ENCODE measurements at places on chromosomes 5 and 9.

DNA sequence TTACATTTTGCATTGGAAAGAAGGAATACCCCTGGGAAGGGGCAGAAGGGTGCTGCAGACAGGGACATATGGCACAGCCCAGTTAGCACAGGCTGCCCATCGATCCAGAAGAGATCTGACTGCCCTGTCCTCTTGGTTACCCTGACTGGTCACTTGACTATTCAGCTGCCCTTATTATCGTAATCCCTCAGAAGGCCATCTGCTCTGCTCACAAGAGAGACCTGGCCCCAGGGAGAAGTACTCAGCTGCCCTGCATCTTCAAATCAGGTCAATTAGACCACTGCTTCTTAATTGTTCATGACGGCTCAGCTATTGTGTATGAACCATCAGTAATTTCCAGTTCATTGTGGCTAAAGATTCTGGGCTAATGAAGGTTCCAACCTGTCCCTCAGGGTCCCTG is 345.0 kb downstream of the TLE1 start:
- DNase-seq: no peak

GRCh38 chr9:34994260-34994899 is 4.8 kb downstream of the DNAJB5 start:
- DNase-seq: peak; percentile 84

GRCh38 chr5:142772446-142773293 is 2.5 kb downstream of the ARHGAP26 start:
- DNase-seq: no peak

- DNase-seq: no peak
Measured at GRCh38 chr9:68755051-68755450, 50.0 kb downstream of the PIP5K1B start.

DNA sequence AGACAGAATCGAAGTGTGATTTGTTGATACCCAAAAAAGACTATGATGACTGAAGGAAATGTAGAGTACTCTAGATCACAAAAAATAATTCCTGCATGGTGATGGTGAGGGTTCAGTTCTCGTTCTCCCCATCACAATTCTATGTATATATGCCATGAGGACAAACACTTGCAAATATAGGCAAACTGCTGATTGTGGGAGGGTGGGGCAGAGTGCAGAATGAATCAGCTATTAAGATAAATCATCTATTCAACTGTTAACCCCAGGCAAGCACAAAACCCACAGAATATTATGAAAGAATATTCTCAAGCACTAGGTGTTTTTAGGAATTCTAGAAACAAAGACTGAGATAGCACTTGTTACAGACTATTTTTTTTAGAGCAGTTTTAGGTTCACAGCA is 13.9 kb upstream of the UBLCP1 start:
- no peak for DNase-seq

GRCh38 chr5:91331705-91332104 is 51.4 kb downstream of the ARRDC3 start:
- no peak for DNase-seq

DNA sequence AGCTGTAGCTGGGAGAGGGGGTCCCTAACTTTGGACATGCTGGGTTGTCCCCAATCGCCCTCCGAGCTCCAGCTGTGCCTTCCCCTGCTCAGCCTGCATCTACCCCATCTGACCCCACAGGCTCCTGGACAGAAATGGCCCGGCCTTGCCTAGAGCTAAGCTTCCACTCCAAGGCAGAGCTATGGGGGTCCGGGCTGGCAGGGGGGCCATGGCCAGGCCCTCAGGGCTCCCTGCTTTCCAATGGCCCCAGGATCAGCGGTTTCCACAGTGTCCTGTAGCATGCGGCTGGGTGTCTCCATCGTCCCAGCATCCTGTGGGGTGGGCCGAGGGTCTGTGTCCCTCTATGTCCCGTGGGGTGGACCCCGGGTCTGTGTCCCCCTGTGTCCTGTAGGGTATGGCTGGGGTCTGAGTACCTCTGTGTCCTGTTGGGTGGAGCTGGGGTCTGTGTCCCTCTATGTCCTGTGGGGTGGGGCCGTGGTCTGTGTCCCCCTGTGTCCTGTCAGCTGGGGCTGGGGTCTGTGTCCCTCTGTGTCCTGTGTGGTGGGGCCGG is 130.6 kb downstream of the RXRA start:
- no peak for DNase-seq

- no peak for DNase-seq
Measured at GRCh38 chr5:36365896-36366295, 64.2 kb upstream of the RANBP3L start.

DNA sequence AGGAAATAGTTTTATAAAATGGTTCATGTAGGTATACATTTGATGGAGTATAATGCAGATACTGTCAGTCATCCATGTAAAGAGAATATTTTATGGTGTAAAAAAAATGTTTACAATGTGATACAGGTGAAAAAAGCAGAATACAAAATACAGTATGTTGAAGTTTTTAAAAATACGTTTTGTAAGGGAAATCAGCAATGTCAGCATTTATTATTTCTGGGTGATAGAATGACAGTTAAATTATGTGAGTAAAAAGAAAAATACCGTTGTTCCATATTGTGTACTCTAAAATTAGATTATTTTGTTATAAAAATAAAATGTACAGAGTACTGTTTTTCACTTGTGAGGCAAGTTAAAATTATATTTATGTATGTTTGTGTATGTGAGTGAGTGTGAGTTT is 69.0 kb downstream of the UBE2R2 start:
- DNase-seq: no peak

GRCh38 chr5:128228008-128228407 is 144.4 kb downstream of the SLC12A2 start:
- DNase-seq: no peak

- no peak for DNase-seq
Measured at GRCh38 chr9:77251050-77251449, 73.7 kb downstream of the VPS13A start.

DNA sequence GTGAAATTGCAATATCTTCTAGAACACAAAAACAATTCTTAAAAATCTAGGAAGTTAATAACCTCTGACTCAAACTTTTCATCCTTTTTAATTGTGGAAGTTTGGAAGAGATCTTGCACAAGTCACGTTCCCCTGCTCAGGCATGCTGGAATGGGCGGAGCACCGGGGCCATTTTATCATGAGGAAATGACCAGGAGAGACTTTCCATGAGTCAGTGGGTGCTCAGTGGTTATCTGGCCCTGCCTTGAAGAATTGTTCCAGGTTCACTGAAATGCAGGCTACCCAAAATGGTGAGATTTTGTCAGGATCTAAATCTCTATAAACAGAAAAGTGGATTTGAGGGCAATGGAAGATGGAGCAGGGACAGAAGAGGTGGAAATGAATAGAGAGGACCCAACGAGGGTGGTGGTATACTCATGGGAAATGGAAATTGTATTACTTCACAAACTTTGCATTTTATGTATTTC is 61.2 kb downstream of the FYB1 start:
- DNase-seq: no peak

DNA sequence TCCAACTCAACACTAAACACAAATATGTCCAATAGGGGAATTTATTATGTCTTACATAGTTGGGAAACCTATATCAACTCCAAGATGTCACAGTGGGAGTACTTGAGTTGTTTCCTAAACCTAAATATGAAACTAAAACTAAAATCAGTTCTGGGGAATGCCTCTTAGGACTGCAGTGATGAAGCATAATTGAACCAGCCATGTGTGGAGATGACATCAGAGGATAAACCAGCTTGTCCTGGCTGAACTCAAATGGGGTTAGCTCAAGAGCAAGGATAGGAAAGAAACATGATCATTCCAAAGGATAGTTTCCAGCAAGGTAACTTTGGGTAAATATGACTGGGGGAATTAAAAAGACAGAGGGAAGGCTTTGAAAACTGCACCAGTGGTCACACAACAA is 88.9 kb upstream of the PLPPR1 start:
- DNase-seq: no peak

All from mesendoderm (in vitro differentiated cells).